Activated CD8-positive, alpha-beta memory T cell treated with anti-CD3 and anti-CD28 coated beads for 1 hour (primary cell): ENCODE measurements at places on chromosomes 4 and X.

DNA sequence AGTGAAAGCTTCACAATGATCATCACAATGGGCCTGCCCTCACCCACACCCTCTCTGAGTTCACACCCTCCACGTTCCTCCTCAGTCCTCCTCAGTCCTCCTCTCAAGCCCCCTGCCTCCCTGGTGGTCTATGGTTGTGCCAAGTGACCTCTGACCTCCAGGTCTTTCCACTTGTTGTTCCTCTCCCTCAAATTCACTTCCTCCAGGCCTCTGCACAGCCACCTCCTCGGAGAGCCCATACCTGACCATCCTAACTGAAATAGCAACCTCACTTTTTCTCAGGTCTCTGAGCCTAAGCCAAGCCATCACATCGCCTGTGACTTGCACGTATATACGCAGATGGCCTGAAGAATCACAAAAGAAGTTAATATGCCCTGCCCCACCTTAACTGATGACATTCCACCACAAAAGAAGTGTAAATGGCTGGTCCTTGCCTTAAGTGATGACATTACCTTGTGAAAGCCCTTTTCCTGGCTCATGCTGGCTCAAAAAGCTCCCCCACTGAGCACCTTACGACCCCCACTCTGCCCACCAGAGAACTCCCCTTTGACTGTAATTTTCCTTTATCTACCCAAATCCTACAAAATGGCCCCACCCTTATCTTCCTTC is 293.4 kb upstream of the TENM3 start:
- no peak for DNase-seq

- DNase-seq: no peak
Measured at GRCh38 chrX:101219864-101220346, 319 bp downstream of the DRP2 start.

- no peak for DNase-seq
Measured at GRCh38 chr4:84870398-84871163, 95.9 kb downstream of the WDFY3 start.

DNA sequence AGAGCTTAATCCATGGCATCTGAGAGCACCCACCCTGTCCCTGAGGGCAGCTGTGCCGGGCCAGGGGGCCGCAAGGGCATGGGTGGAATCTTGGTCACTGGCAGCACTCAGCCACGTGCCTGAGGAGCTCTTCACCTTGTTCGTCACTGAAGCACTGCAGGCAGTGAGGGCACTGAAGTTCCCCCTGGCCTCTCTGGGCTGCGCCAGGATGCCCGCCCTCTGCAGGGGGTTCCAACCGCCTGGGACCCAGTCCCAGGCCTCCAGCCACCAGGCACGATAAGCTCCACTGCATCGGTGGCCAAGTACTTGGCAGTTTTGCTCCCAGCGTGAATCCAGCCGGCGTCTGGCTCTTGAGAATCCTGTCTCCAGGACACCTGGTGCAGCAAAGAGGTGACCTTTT is 96.4 kb upstream of the MED14 start:
- no peak for DNase-seq

GRCh38 chr4:1111259-1111809 is 2.0 kb downstream of the RNF212 start:
- no peak for DNase-seq

GRCh38 chr4:99536848-99537247 is 26.0 kb downstream of the C4orf17 start:
- DNase-seq: no peak

DNA sequence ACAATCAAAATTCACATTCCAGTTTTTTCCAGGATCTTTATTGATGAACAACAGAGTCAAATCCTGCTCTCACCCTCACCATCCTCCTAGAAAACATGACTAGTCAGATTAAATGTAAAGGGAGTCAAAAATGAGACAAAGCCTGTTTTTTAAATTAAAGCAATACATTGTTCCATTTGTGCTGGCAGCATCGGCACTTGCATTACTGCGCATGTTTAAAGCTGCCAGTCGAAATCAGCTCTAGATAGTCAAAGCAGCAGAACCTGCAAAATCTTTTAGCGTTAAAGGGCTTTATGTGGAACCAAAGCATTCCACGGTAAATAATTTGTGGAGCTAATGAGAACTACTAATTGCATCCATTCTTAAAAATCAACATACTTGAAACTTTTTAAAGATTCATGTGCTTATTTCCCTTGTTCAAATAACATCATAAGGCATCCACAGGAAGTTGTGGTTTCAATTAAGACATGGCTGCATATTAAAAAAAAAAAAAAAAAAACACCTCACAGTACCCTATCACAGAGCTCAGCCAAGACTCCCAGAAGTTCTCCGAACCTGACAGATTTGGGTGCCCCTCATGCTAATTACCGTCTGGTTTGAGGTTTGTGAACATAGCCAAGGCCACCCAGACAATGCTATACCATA is 82.2 kb downstream of the SH3KBP1 start:
- DNase-seq: no peak

DNA sequence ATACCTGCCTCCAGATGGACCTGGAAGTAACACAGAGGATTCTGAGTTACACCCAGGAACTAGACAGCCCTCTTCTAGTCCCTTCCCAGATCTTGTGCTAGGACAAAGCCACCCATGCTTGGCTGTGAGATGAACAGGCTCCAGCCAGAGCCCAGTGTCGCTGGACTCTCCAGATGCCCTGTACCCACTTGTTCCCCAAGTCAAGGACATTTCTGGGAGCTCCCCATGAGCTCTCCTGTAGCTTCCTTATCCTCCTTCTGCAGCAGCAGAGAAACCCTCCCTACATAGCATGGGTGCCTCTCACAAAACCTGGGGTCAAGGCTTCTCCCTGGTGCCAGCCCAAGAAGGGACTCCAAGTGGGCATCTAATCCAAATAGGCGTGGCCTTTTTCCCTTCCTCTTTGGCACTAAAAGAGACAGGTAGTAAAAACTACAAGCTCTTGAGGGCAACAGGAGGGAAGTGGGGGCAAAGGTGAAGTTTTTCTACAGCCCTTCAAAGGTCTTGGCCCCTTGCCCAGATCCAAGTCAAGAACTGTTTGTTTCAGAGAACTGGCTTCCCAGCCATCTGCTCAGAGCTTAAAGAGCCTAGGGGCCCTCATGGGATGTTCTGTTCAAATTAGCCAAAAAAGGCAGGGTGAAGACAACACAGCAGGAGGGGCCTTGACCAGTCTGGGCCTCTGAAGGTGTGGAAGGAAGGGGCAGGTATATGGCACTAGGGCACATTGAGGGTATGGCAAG is 8.5 kb upstream of the ERCC6L start:
- no peak for DNase-seq

DNA sequence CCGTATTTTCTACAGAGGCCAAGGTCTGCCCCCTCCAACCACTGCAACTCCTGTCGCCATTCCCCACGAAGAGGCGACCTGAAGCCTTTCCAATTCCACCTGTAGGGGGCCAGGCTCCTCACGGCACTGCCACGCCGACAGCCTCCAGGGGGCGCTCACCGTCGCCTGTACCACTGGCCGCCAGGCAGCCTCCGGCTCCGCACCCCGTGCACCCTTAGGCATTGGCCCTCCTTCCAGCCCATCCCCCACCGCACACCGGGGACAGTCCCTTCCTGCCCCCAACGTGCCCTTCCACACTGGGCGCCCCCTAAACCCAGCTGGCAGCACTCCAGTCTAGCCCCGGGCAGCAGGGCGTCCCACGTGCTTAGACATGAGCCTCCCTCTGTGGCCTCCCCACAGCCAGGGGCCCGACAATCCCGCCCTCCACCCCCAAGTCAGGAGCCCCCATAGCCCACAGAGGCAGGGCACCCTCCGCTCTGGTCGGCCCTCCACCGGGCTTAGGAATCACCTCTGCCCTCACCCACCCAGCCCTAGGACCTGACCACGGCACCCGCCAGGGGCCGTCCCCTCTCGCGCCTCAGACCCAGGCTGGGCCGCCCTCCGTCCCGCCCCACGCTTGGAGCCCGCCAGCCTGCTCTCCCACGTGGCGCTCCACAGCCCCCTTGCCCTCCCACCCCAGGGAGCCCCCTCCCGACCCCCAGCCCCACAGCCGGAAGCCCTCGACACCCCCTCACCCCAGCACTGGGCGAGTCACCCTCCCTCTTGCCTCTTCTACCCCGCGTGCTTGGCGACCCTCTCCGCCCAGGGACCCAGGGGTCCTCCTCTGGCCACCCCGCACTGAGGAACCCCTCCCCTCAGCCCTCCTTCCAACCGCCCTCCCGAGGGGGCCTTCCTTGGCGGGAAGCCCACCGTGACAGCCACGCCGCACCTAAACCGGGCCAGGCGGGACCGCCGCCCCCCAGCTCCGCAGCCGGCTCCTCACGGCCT is 711 bp downstream of the PNMA6E start:
- peak; percentile 24 for DNase-seq

DNA sequence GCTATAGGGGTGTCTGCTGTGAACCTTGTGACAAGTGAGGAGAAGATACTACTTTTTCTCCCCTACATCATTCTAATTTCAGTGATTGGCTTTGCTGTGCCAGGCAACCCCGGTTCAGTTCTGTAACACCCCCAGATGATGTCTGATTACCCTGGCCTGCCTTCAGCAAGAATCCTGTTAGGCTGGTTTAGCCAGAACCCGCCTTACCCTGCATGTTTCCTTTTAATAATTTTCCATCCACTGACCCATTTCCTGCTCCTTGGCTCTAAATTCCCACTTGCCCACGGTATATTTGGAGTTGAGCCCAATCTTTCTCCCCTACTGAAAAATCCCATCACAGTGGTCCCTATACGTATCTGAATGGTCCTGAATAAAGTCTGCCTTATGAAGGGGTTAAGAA is 46.5 kb upstream of the HPSE start:
- no peak for DNase-seq

GRCh38 chr4:40000711-40001110 is 23.0 kb upstream of the PDS5A start:
- DNase-seq: no peak

GRCh38 chr4:106522839-106523238 is 154.3 kb upstream of the GIMD1 start:
- DNase-seq: no peak

DNA sequence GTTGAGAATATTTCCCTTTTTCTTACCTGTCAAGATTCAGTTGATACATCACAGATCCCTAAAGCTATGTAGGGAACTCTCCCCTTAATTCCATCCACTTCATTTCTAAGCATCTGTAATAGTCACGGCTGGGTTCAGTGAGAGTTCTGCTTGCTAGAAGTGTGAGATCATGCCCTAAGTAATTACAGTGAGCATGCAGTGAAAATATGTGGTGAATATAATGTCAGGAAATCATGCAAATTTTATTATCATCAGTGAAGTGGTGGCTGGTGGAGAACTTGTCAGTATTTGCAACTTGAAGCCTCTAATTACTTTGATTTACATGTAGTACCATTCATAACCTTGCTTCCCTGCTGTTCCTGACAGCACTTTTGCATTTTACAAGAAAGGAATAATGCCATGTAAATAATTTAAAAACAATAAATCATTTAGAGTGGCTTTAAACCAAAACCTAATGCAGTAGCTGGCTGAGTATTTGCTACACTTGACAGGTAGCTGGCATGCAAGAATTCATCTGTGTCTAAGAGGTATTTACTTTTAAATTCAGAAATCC is 28.3 kb upstream of the CFAP299 start:
- no peak for DNase-seq

DNA sequence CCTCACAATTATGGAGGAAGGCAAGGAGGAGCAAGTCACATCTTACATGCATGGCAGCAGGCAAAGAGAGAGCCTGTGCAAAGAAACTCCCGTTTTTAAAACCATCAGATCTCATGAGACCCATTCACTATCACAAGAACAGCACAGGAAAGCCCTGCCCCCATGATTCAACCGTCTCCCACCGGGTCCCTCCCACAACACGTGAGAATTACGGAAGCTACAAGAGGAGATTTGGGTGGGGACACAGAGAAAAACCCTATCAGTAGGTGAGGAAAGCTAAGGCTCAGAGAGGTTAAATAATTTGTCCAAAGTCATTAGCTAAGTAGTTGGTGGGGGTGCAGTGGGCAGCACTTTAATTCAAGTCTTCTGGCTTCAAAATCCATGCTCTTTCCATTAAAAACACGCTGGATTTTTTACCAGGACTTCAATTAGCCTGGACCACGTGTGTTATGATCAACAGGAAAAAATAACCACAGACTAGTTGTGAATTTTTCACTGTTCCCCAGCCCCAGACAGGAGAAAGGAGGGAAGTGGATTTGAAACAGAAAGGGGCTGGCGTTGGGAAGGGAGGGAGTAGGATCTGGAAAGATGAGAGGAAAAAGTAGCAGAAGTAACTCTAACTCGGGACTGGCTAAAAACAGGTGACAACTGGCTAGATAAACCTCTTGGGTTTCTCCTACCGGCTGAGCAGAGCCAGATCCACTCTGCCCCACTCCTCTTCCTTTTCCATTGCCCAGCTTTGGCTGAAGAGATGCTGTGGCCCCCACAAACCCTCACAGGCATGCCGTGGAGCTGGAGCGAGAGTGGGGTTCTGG is 986 bp downstream of the MTMR8 start:
- no peak for DNase-seq

DNA sequence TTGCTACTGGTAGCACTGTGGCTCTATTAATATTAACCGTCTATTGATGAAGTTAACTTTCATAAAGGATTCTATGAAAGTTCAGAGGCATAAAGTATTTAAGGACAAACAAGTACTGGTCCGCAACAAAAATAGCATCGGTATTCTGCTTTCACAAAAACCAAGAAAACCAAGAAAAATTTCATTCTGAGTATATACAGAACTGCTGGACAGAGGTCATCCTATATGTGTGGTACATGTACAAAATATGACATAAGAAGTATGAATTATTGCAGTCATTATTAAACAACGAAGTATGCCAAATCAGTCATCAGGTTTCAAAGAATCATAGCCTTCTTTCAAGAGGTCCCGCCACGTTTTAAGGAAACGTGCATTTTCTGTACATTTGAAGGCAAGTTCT is 2.4 kb downstream of the C4orf46 start:
- no peak for DNase-seq

- no peak for DNase-seq
Measured at GRCh38 chrX:29143756-29144155, 556.5 kb downstream of the IL1RAPL1 start.

DNA sequence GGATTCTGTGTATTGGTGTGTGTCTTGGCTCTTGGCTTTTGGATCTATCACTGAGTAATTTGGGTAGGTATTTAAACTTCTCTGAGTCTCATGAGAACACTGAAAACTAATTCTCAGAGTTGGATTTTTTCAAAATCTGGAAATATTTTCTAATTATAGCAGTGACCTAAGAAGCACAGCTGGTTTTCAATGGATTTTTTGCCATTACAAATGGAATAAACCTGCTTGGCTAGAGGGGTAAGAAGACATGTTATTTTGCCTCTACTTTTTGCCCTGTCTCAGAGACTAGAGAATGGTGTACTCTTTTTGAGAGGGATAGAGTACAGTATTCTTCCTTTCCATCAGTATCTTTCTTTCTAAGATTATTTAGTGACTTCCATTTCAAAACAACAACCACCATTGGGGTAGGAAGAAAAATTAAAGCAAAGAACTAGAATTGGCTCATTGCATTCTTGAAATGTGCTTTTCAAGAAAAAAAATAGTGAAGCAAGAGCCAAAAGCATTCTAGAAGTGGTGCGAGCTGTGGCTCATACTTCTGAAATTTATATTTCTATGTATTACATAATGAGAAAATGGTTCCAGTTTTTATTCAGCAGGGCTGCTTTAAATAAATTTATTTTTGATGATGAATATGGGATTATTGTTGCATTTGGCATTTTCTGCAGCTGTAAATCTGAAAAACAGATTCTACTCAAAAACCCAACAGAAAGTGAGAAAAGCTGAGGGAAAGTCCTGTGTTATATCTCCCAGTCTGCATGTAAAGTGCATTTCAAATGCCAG is 850.2 kb upstream of the SLIT2 start:
- DNase-seq: no peak

- DNase-seq: no peak
Measured at GRCh38 chr4:5050520-5051277, 581 bp upstream of the STK32B start.
